ENCODE measurements at places on chromosomes 16 and 17.

- no peak for DNase-seq
Observed at GRCh38 chr16:69707920-69708683, 18.3 kb downstream of the NQO1 start.

GRCh38 chr16:73046849-73047214, 1.1 kb downstream of the ZFHX3 start:
- no peak for DNase-seq

DNA sequence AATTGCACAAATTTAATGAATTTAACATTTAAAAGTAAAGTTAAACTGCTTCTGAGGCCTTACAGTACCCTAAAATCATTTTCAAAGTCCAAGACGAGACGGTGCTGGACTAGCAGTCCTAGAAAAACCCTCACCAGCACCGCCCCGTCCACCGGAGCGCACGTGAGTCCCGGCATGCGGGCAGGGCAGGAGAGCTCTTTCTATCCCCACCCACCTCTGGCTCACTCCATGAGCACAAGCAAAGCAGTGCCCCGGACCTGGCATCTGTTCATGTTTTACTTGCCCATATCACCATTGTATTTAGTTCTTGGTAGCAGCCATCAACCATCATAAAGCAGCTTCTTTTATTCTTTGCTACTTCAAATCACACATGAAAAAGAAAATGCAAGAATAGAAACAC, 41.7 kb downstream of the ANKRD11 start:
- no peak for DNase-seq

DNA sequence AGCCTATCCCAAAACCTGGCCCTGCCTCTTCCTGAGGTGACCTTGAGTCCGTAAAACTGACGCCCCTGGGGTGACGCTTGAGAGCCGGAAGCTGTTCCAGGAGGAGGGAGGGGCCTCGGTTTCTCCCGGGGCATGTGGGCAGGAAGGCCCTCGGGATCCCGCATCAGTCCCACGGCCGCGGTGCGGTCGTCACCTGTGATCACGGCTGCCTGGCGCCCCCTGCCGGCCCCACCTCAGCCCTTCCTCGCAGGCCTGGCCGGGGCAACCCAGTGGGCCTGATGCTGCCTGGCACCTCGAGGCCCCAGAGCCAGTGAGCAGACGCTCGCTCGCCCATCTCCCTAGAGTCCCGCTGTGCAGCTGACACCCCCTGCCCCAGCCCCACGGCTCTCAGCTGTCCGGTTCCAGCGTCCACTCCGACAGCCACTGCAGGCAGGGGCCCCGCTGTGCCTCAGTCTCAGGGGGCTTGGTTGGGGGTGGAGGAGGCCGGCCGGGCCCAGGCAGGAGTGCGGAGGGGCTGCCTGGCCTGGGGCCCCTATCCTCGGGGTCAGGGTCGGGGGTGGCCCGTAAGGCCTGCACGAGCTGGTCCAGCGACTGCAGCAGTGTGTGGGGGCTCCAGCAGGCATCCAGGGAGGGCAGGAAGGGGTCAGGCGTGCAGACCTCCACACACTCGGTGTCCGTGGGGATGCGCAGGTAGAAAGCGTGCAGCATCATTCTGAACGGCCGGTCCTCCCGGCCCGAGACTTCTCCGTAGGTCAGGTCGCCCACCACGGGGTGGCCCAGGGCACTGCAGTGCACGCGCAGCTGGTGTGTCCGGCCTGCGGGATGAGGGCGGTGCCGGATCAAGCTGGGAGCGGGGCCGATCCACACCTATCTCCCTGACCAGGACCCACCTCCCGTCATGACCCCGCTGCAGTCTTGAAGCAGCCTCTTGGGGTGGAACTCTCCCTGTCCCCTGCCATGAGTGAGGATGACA, 2.3 kb downstream of the RPUSD1 start:
- DNase-seq = peak; percentile 81

DNA sequence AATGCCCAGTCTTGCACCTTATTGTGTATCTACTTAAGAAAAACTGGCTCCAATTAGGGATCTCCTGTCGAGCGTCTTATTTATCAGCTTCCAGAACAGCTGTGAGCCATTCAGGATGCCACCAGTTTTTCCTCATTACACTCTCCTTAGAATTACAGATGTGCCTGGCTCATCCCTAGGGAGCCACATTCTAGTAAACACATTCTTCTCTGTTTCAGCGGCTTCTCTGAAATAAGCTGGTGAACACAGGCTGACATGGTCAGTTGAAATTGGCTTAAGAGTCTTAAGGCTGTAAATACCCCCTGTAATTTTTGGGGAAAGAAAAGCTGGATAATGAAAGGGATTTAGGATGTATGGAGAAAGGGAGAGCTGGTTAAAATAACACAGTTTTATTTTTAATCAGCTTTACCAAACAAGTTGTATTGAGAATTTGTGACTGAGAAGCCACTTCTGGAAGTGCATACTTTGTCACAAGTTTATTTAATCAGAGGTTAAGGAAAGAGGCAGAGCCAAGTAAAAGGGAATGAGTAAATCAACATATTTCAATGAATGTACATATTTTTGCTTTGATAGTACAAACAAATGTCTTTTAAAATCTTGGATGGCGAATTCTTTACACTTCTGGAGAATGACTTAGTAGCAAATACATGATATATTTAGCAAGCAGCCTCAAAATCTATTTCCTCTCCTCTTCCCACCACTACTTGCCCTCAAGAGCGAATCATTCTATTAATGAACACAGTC, 562.0 kb upstream of the GOT2 start:
- DNase-seq = no peak

DNA sequence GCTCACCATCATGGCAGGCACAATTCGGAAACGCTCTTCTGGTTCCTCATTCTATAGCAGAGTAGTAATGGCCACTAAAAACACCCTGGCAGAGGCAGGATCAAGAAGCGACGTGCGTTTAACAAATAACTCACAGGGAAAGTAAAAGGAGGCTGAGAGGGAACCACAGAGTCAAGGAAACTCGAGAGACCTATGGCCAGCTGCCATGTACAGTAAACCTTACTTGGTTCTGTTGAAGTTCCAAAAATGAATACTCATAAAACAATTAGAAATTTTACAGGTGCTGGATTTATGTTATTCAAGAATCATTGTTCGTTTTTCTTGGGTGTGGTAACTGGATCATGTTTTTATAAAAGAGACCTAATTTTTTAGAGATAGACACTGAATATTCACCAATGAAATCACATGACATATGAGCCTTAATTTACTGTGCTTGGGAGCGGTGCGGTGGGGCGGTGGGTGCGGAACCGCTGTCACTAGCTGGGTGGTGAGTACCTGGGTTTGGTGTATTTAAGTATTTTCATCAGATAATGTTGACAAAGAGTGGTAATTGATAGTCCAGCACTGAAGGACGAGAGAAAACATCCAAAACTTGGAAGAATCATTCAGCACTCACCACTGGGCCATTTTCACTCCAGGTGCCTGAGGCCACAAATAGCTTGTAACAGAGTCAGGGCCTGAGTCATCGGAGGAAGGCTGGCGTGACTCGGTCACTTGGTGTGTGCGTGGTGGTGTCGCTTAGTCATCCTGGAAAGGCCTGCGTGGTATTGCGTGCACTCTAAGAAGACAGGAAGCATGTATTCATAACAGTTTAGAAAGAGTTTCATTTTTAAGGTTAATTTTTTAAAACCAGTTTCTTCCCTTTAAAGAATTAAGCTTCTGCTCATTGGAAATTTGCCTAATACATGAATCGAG, 135.4 kb upstream of the CHMP6 start:
- DNase-seq = peak; percentile 82

DNA sequence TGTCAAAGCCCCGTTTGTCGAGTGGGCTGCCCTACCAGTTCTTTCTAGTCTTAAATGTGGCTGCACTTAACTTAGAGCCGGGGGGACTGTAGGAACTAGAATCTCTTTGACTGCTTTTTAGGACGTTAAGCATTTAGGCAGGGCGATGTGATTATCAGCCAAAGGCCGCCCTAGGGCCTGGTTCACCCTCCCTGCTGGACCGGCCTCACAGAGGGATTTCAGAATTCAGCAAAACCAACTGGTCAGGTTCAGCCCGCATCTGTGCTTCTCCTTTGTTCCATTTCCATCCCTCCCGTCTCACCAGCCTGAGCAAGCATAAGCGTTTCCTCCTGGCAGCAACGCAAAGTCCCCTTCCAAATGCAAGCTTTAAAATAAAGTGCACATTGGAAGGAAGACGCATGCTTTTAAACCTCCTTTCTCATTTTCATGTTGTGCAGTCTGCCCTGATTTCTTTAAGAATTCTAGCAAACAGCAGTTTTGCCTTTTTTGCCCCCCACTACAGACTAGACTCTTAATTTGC, 16.5 kb upstream of the NAT9 start:
- DNase-seq = no peak

DNA sequence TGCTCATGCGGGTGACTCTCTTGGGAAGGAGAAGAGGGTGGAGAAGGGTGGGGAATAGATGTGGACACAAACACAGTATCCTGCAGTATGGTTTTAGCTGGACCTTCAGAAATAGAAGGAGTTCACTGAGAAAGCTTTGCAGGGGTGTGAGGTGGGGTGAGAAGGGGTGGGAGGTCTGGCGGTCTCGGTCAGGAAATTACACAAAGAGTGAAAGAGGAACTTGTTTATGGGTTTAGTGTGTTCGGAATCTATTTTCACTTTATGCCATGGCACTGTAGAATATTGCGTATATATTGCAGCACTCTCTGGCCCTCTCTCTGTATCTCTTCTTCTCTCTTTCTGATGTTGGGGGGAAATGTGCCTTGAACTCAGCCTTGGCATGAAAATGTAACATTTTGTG, 148.2 kb upstream of the GOT2 start:
- DNase-seq = no peak

GRCh38 chr16:84532291-84532724, 27.8 kb upstream of the MEAK7 start:
- DNase-seq = peak; percentile 63

DNA sequence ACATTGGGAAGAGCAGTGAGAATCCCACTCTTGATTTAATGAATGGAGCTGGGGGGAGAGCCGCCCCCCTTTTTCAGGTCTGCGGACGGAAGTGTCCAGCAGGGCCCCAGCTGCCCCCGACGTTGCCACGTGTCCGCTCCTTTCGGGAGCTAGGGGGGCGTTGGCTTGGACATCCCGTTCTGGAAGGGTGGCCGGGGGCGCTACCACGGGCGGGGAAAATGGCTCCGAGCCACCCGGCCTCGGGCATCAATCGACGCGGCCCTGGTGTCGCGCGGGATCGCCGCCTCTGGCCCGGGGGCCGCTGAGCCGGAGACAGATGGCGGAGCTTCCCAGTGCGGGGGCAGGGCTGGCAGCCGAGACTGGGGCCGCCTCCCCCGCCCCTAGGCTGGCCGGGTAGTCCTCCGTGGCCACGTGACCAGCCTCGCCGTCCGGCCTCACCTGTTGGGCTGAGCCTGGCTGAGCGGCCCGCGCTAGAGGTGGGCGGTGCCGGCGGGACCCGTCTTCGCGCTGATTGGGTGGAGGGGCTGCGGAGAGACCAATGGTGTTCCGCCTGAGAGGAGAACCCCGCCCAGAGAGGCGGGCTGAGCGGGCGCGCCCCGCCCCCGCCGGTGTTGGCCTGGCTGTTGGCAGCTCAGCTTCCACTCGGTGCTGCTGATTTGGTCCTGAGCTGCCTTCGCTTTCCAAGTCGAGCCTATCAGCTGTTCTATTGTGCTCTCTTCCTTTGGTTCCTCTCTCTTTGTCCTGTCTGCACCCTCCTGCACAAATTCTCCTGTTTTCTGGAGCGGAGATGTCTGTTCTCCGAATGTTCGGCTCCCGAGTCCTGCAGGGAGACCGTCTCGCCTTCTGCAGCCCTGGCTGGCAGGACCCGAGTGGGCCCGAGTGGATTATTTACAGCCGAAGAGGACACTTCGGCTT, 8.3 kb downstream of the HS3ST3B1 start:
- peak; percentile 88 for DNase-seq

DNA sequence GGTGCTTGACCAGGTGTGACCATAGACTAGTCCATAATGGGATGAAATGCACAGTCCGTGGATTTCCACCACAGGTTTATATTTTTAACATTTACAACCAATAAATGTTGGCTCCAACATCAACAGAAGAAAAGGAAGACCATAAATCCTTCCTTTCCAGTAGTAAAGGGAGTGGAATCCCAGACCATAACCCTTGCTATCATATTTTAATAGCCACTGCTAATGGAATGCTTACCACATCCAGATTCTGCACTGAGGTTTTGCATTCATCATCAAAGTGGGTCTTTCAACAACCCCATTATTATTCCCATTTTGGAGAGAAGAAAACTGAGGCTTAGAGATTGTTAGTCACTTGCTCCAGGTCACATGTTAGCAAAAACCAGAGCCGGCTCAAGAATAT, 106.7 kb downstream of the FOXL1 start:
- DNase-seq = no peak

DNA sequence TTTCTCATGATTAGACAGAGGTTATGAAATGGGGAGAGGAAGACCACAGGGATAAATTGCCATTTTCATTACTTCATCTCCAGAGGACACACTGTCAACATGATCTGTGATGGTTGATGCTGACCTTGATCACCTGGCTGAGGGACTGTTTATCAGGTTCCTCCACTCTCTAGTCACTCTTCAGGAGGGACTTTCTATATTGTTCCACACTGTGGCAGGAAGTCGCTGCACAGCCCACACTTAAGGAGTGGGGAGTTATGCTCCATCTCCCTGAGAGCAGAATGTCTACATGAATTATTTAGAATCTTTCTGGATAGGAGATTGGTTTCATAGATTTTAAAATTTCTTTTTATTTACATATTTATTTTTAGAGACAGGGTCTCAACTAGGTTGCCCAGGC, 46.7 kb downstream of the CYB5B start:
- DNase-seq = no peak

DNA sequence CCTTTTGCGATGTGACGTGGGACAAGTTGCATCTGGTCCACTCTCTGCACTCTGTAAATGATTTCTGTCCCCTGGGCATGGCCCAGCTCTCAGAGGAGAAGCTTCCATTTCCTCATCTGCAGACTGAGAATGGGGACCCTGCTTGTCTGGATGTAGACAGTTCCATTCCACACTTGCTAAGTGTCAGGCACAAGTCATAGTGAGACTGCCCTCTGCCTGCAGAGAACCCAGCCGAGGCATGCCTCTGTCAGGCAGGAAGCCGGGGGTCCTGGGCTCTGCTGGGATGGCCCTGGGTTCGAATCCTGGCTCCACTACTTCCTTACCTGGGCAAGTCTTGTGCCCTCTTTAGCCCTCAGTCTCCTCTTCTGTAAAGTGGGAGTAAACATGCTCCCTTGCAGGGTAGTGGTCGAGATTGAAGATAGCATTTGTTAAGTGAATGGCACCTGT, 4.1 kb downstream of the MAP2K3 start:
- DNase-seq = no peak

- DNase-seq = no peak
Observed at GRCh38 chr16:53901408-53901807, 197.5 kb downstream of the FTO start.

GRCh38 chr16:19737306-19738038, 19.4 kb downstream of the IQCK start:
- DNase-seq = peak; percentile 18

DNA sequence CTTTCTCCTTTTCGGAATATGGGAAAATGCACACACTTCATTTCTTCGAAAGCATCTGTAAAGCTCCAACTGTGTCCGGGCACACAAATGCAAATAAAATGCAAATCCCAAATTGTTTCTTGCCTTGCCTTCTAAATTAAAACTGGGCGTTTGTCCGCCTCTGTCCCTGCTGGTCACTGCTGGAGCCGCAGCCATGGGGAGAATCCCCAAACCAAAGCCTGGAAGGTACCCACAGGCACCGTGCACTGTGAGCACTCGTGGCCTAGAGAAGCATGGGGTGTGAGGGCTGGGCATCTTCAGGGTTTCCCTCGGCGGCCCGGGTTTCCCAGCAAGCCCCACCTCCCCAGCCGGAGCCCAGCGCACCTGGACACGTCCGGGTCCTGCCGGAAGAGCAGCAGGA, 2.9 kb downstream of the SLC47A2 start:
- DNase-seq = no peak

- peak; percentile 55 for DNase-seq
Observed at GRCh38 chr17:42347198-42347597, 41.0 kb downstream of the STAT3 start.
